ENCODE measurements at places on chromosomes 3 and 15.

- DNase-seq = no peak
Measured at GRCh38 chr15:88802250-88802990, 816 bp upstream of the ACAN start.

GRCh38 chr3:30924763-30925162 lies 30.3 kb upstream of the GADL1 start:
- no peak for DNase-seq

DNA sequence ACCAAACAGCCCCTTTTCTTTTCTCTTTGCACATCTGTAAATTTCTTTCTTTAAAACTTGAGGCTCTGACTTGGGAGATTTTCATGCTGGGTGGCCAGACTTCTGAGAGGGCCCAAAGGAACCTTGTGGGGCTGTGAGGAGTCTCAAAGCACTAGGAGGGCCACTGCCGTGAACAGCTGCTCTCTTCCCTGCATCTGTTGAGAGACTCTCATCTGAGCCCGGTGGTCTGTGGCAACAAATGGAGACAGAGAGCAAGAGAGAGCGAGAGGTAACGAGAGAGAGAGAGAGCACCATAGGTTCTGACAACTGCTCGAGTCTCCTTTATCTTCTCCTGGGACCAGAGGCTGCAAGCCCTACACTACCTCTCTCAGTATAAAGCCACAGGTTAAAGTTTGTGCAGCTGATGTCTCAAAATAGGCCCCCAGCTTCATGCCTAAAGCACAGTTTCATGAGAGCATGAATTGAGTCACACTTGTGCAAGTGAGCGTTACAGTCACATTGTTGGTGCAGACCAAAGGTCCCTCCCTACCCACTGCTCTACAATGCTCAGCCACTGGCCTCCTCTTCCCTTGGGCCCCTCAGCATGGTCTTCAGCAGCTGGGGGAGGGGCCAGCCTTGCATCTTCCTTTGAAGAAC lies 60.7 kb downstream of the ZNF621 start:
- no peak for DNase-seq

DNA sequence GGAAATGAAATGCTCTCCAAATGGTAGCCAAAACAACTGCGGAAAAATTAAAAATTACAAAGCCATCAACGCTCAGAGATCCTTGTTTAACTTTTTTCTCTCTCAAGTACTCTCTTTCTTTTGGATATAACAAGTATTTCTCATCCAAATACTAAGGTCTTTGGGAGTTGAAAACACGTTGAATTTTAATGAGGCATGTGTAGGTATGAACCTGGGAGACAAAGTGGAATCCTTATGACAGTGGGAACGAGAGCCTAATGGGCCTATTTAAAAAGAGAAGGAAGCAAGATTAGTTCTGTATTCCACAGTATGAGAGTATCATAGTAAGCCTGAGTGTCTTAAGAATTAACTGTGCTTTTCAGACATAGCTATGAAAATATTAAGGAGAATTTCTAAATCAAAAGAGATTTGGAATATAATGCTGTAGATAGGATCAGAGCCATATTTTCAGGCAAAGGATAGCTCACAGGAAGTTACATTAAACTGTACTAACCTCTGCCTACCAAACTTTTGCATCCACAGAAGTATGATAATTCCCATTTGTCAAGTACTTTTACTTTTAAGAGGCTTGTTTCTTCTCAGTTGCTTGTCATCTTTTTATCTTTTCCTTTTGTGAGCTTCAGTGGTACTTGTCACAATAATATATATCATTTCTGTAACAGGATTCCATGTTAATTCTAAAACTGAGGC lies 759 bp downstream of the CD96 start:
- DNase-seq = no peak
